ENCODE measurements at places on chromosomes 7 and 10.
A peak's percentile ranks its signal among the peaks of the same experiment; 100 is the strongest.

- DNase-seq, result no peak
These were observed 6.4 kb upstream of the CYP3A4 start for GRCh38 chr7:99790407-99790806.

GRCh38 chr10:54133203-54133602 is 667.8 kb downstream of the PCDH15 start:
- no peak for DNase-seq

GRCh38 chr10:6396652-6397051 is 183.4 kb downstream of the PRKCQ start:
- DNase-seq, result peak; percentile 95

DNA sequence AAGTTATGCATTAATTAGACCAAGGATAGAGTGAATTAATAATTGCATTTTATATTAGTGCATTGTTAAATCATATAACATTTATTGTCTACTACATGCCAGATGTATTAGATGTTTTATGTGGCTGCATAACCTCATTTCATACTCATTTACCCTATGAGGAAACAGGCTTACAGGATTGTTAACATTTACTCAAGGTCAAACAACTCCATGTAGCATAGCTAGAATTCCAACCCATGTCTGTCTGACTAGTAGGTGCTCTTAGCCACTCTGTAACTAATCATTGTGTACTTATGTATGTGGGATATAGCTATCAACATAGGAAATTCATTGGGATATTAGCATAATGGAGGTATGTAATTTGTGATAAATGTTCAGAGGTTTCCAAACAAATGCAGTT is 46.3 kb downstream of the PHYHIPL start:
- no peak for DNase-seq

DNA sequence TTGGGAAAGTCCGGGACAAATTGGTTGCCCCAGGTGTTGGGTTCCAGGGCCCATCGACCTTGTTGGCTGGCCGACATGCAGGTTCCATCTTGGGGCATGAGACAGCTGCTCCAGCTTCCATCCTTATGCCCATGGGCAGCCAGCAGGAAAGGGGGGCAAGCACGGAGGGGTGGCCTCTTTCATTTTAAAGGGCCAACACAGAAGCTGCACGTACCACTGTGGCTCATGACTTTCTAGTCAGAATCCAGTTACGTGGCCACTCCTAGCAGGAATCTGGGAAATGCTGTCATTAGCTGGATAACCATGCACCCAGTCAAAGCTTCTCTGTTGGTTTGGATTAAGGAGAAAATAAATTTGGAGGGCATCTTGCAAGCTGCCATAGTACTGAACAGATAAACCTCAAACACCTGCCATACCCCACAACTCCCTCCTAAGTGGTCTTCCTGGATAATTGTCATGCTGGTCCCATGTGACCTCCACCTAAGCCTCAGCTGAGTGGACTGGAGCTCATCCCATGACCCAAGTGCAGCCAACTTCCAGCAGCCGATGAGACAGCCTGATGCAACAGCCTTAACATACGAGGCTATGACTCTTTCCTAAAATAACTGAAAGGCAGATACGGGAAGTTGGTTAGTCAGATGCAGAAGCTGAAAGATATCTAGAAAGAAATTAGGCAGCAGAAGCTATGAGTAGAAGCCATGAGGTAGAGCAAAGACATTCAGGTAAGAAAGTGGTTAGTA is 21.4 kb upstream of the GSDME start:
- DNase-seq, result peak; percentile 88

DNA sequence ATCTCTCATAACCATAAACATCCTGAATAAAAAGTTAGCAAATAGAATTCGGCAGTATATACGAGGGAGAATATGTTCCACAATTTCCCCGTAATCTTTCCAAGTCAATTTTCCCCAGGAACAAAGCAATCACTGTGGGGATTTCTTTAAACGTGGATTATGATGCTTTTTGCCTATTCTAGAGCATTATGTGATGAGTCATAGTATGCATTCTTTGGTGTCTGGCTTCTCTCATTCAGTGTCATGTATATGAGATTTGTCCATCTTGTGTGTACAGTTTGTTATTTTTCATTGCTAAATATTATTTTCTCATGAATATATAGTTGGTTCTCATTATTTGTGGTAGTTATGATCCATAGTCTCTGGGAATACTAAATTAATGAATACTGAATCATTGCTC is 9.9 kb upstream of the OR9A4 start:
- DNase-seq, result no peak

GRCh38 chr7:146129296-146129695 is 12.7 kb downstream of the CNTNAP2 start:
- peak; percentile 5 for DNase-seq

DNA sequence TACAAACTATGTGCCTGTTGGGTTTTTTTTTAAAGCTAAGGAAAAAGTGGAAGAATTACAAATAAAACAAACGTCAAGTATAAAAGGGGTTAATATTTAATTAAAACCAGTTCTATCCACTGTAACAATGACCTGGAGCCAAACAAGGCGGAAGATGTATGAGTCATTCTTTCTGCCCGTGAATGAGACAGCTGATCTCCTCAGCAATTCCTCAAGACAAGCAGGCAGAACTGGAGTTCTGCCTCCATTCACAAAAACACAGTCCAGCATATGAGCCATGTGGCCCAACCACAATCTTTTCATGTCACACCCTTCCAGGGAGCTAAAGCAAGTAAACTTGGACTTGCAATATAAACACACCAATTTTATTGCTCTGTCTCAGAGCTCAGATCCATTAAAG is 8.4 kb downstream of the ETV1 start:
- DNase-seq, result peak; percentile 93

GRCh38 chr7:75996476-75996875 is 2.1 kb upstream of the TMEM120A start:
- no peak for DNase-seq

- peak; percentile 48 for DNase-seq
These were observed 56.0 kb downstream of the LGI1 start for GRCh38 chr10:93813507-93814465.

DNA sequence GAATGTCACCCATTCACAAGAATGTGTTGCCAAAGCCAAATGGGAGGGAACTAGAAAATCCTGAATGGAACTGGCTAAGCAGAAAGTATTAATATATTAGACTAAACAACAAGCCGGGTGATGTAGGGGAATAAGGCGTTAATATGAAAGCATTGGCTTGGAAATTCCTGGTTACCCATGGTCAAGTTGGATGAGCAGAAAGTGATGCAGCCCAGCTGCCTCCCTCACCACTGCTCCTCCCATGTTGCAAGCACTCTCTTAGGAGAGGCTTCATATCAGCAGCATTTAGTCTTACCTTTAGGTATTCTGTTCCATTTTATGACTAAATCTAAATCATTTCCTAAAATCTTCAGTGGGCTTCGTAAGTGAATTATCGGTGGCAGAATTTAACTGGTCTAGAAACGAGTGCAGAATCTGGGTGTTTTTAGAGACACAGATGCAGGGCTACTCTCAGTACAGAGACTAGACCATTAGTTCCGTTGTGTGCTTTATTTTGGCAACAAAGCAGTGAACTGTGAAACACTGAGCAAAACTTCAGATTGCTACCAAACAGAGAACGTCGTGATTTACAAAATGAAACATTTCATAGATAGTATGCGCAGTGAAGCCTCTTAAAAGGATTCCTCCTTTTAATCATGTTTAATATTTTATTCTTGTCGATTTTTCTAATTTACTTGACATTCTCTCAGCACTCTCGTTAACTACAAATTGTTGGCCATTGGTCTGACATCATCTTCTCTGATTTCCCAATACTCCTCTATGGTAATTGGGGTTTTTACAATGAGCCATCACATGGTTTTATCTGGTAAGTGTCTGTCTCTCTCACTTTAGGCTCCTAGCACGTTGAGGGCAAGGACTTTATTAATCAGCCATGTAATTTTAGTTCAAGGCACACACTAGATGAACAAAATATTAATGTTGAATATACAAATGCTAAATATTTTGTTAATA is 22.0 kb upstream of the HGF start:
- DNase-seq, result no peak

GRCh38 chr7:85413718-85414117 is 226.9 kb upstream of the SEMA3D start:
- DNase-seq, result peak; percentile 1

DNA sequence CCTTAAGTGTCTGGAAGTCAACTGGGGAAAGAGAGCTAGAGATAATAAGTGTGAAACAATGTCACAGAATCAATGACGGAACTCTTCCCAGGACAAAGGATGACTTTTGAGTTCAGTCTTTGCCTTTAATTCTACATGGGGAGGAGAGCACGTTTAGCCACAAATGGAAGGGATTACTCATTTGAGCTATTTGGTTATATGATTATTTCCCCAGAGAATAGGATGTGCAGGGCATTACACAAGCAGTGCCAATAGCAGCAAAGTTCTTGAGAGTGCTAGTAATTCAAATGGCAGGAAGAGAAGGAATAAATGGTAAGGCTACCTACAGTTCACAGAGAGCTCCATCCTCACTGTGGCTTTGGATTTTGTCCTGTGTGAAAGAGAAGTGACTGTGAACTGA is 6.0 kb downstream of the EGFR start:
- DNase-seq, result peak; percentile 79

DNA sequence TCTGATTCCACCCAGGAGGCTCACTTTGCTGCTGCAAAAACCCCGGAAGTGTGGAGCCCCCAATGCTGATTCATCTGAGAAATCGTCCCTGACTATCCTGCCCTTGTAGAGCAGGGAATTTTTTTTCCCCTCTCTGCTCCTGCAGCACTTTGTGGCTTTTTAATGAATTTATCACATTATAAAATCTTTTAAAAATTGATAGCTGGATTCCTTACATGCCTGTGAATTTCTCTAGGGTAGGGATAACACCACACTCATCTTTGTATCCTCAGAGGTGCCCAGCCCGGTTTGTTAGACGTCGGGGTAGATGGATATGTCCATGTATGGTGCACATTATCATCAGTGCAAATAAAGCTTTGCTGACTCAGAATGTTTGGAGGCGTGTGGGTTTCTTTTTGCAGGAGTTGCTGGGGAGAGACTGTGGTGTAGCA is 185.7 kb downstream of the STK31 start:
- DNase-seq, result peak; percentile 73

DNA sequence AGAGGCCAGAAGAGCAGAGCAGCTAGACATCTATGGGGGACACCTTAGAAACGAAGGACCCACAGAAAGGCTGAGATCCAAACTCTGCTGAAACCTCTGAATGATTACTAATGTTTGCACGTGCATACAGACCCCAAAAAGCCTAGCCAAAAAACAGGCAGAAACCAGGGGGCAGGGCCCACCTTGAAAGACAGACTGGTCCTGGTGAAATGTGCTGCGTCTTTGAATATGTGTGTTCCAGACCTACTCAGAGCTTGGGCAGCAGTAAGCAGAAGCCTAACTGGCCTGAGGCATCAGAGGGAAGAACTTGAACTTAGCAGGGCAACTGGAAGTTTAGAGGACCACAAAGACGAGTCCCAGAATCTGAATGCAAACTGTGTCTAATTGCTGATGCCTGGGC is 251.8 kb downstream of the TEX36 start:
- no peak for DNase-seq

DNA sequence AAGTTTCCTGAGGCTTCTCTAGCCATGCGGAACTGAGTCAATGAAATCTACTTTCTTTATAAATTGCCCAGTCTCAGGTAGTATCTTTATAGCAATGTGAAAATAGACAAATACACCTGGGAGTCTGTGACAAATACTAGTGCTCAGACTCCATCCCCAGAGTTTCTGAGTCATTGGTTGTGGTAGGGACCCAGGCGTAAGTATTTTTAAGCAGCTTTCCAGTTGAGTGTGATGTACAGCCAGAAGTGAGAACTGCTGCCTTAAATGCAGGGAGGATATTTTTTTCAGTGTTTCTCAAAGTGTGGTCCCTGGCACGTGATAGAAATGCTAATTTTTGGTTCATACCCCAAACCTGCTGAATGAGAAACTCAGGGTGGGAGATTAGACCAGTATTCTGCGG is 121.7 kb downstream of the SORCS3 start:
- no peak for DNase-seq

DNA sequence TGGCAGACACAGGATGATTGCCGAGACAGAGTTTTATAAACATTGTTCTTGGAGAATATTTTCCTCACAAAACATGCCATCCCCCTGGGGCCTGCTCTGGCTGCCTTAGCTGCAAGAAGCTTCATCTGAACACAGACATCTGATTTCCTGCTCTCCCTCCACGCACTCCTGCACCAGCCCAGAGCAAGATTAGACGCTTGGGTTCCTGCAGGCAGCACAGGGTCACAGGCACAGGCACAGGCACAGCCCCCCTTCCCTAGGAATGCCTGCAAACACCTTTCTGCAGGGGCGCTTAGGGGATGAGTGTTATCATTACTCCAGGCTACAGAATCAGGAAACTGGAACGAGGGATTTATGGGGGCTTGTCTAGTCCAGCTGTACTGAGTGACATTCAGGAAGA is 450.3 kb downstream of the GRID1 start:
- DNase-seq, result no peak

DNA sequence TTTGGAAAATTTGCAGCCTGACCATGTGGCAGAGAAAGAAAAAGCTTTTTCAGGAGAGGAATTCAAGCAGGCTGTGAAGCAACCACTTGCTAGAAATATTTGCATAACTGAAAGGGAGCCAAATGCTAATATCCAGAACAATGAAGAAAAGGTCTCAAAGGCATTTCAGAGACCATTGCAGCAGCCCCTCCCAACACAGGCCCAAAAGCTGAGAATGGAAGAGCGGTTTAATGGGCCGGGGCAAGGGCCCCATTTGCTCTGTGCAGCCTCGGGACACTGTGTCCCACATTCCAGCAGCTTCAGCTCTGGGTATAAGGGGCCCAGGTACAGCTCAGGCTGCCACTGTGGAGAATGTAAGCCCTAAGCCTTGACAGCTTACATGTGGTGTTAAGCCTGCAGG is 918.1 kb upstream of the POT1 start:
- no peak for DNase-seq

GRCh38 chr10:21747809-21748208 is 213.8 kb downstream of the MLLT10 start:
- no peak for DNase-seq

DNA sequence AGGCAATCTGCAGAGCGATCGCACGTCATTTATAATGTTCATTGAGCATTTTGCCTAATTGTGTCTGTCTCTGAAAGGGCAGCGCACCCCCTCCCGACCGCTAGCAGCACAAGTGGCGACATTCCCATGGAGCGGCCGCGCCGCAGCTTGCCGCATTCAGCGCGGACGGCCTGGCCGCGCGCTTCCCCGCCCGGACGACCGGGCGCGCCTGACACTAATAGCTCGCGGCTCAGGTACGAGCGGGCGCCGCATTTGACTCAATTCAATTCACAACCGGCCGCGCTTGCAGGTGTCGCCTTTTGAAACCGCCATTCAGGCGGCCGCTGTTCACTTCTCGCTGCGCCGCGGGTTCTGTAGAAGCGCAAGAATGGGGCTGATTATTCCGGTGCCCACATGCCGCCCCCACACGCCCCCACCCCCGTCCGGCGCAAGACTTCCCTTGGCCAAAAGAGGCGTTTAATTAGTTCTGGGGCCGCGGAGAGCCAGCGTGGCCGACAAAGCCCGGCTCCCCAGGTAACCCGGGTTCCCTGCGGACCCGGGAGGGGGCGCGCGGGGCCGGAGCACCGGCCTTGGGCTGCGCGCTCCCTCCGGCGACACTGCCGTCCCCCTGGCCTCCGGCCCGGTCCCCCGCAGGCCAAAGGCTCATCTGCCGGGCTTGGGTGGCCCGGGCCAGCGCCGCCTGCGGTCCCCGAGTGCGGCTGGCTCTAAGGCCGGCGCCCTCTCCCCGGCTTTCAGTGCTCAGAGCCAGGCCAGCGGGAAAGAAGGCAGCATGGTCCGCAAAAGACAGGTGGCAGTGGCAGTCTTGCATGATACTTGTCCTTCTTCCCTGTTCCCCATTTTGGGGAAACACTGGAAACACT is 18.7 kb upstream of the PTF1A start:
- DNase-seq, result no peak

GRCh38 chr7:2313450-2314208 is 612 bp downstream of the SNX8 start:
- no peak for DNase-seq

All from fibroblast of skin of scalp (primary cell).